ENCODE measurements at places on chromosomes 1 and 21.

DNA sequence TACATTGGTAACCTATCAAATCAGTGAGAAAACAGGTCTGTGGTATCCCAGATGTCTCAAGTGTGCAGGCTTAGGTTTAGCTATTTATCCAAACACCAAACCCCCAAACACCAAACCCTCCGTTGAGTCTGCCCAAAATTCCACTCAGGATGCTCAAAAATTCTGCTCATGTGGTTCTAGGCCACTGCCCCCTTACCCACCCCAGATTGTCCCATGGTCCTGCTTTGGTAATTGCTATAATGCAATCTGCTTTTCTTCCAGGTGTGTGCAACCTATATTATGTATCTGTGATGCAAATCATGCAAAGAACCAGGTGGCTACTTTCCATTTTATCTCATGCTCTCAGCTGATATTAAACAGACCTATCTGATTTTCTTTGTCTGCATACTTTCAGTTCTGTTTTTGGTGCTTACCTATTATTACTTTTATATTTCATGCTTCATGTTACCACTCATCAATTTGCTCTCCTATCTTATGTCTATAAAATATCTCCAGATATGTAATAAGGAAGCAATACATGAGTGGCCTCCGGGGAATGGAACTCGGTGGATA is 123.7 kb downstream of the TOMM20 start:
- DNase-seq, result no peak

- no peak for DNase-seq
These were observed 10.0 kb upstream of the AGPAT3 start for GRCh38 chr21:43854773-43855633.

- DNase-seq, result no peak
These were observed 57.7 kb downstream of the PRRX1 start for GRCh38 chr1:170721621-170722020.

DNA sequence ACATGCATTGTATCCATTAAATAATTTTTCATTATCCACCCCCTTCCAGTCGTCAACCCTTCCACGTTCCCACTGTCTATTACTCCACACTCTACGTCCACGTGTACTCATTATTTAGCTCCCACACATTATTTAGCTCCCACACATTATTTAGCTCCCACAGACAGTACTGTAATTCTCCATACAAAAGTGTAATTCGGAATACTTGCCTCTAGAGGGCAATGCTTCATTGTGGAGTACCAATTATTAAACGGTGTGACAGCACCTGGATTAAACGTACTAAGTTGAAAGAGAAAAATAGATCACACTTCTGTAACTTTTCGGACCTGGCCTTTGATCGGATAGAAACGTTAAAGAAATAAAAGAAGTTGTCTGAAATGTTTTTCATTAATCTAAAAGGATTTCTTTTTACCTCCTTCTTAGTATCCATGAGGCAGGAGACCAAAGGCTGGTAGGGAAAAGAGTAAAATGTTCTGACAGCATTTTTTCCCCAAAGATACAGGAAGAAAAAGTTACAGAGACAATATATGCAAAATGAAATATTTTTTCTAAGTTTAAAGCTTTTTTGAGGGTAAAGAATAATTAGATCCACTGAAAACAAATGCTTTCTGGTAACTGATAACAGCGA is 99.2 kb downstream of the LHX8 start:
- peak; percentile 51 for DNase-seq

DNA sequence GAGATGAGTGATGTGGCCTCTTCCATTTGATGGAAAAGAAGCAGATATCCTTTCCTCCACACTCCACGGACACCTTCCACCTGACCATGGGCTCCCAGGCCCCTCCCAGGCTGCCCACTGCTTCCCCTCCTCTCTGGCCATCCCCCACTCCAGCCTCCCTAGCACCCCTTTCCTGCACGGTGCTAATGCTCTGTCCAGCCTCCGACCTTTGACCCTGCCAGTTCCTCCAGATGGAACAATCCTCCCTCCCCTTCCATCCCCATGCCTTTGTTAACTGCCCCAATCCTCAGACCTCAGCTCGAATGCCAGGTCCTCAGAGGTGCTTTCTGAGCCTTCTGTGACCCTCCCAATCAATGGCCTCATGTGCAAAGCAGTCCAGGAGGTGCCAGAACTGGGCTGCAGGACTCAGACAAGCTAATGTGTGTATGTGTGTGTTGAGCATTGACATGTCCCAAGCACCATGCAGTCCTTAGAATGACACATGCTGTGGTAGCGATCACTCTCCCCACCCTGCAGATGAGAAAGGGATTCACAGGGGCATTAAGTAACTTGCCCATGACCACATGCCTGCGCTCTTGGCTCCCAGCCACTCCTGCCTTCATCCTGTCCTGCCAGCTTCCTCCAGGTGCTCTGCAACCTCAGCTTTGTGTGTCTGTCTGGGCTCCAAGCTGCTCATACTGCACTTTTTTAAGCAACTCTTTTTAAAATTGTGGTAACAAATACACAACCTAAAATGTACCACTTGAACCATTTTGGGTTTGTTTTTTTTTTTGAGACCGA is 63.5 kb upstream of the EDN2 start:
- DNase-seq, result no peak

DNA sequence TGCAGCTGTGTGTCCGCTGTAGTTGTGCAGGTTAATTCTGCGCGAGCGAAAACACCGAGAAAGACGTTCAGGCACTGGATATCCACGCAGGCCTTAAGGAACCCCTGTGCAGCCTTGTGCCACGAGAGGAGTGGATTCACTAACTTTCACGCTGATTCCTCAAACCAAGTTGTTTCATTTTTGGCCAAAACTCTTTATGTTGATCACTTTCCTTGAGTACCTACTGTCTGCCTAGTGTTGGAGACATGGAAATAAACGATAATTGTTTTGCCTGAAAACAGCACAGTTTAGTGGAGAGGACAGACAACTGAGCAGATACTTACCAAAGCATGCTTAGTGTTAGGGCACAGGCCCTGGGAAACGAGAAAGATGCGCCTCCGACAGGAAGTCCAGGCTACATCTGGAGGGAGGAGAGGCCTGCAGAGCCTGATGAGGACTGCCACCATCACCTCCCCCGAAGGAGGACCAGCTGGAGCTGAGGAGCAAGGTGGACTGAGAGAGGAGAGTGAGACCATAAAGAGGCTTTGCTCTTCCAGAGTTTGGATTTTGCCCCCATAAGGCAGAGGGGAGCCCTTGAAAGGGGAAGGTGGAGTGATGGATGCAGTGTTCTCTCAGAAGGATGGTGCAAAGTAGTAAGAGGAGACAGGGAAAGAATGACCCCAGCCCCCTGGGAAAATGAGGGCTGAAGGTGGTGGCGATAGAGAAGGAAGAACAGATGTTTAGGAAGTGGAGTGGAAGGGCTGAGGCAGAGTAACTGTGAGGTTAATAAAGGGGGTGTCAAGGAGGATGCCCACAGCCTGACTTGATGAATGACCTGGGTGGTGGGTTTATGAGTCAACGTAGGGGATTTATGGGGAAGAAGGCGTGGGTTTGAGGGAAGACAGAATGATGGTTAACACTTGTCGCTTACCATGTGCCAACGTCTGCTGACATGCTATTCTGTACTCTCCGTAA is 956 bp upstream of the SCAF4 start:
- DNase-seq, result peak; percentile 53

Data from NCI-H524 (cell line).